ENCODE measurements at places on chromosomes 13 and 19. TPM values are rescaled to one million over a fixed set of nuclear protein-coding genes. Genes with fewer than 3 reads are reported as not detected.

The UBAC2 gene
- 71.3 TPM for total RNA-seq

The CGB3 gene
- total RNA-seq: not detected

The DACH1 gene
- 0.37 TPM for total RNA-seq

The DAND5 gene
- 0.18 TPM for total RNA-seq

GRCh38 chr19:49436381-49437017 lies 4.8 kb downstream of the SLC17A7 start:
- H3K36me3 ChIP-seq: peaks cover 3% of the 10 kb centered on the region
- peaks cover 35% of the 10 kb centered on the region for H3K4me1 ChIP-seq
- peak; percentile 98 for DNase-seq
- peak overlapping the region; percentile 66 for H3K4me3 ChIP-seq

GRCh38 chr13:30341815-30342570 lies 34.6 kb upstream of the KATNAL1 start:
- H3K27me3 ChIP-seq: no peaks in the 10 kb centered on the region
- H3K36me3 ChIP-seq: no peaks in the 10 kb centered on the region
- H3K4me1 ChIP-seq: peaks cover 7% of the 10 kb centered on the region
- no peak overlapping the region for H3K4me3 ChIP-seq

- no peak for DNase-seq
- H3K27ac ChIP-seq: no peak overlapping the region
- peaks cover 4% of the 10 kb centered on the region for H3K4me1 ChIP-seq
These were observed 124.6 kb downstream of the COL4A2 start for GRCh38 chr13:110431425-110432294.

- no peak overlapping the region for H3K27ac ChIP-seq
- no peak for DNase-seq
- peaks cover 35% of the 10 kb centered on the region for H3K36me3 ChIP-seq
- no peaks in the 10 kb centered on the region for H3K4me1 ChIP-seq
These were observed 16.9 kb downstream of the TMEM161A start for GRCh38 chr19:19121371-19121770.

DNA sequence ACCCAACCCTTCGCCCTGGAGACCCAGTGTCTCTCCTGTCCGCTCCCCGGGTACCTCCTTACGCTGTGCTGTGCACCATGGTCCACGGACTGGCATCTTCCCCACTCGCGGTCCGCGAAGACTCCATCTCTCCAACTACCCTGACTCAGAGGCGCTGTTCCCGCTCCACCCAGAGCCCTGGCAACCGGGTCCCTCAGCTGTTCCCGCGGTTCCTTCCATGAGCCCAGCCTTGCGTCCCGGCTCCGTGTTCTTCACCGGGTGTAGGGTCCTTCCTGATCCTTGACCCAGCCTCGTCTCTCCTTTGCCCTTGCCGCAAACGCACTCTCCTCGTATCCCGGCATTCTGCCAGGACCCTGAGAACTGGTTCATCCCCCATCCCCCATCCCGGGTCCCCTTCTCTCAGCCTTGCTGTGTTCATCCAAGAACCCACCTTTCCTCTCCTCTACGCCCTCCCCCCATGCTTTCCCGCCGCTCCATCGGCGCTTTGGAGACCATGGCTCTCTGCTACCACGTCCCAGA lies 664 bp downstream of the ICAM5 start:
- DNase-seq: peak; percentile 59
- peaks cover 38% of the 10 kb centered on the region for H3K4me1 ChIP-seq
- no peak overlapping the region for H3K27ac ChIP-seq

GRCh38 chr13:71619096-71619495 lies 247.9 kb downstream of the DACH1 start:
- H3K27me3 ChIP-seq: no peaks in the 10 kb centered on the region
- peaks cover 8% of the 10 kb centered on the region for H3K4me1 ChIP-seq
- H3K27ac ChIP-seq: no peak overlapping the region
- no peak for DNase-seq
- no peak overlapping the region for H3K4me3 ChIP-seq

GRCh38 chr13:30576528-30576927 lies 41.2 kb upstream of the USPL1 start:
- no peaks in the 10 kb centered on the region for H3K27me3 ChIP-seq
- no peaks in the 10 kb centered on the region for H3K36me3 ChIP-seq
- peaks cover 4% of the 10 kb centered on the region for H3K4me1 ChIP-seq
- H3K27ac ChIP-seq: no peak overlapping the region

DNA sequence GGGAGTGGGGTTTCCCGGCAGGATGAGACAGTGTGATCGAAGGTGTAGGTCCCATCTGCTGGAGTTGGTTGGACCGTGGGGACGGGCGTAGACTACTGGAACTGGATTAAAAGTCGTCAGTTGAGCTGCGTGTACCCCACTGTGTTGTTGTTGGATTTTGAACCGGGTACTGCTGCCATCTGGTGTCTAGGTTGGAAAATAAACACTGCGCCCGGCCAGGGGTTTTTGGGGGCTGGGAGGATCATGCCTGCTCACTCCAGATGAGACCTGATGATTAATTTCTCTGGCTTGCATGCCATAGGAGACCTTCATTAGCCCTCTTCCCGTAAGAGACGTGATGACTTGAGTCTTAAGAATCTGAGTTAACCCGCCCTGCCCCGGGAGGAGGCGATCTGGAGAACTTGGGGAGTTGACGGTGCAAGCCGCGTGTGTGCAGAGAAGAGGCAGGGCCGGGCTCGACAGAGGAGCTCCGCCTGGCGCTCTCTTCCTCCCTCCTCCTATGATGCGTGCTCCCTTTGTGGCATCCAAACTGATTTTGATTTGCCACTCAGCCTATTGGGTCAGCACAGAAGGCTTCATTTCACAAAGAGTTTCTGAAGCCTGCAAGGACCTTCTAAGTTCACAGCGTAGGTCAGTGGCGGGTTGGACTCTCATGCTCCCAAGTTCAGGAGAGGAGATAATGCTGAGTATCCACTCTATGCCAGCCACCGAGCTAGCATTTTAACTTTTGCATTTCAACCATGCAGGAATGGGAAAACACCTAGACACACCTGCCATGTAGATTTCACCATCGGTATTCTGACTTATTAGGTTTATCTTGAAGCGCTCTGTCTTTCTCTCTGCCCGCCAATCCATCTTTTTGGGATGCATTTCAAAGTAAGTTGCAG lies 2.7 kb downstream of the UHRF1 start:
- H3K4me1 ChIP-seq: peaks cover 22% of the 10 kb centered on the region
- peak overlapping the region; percentile 77 for H3K4me3 ChIP-seq
- peak overlapping the region; percentile 70 for H3K27ac ChIP-seq
- H3K27me3 ChIP-seq: peaks cover 16% of the 10 kb centered on the region
